ENCODE measurements at places on chromosomes 13 and 19. TPM values are rescaled to one million over a fixed set of nuclear protein-coding genes. Genes with fewer than 3 reads are reported as not detected.

- no peak overlapping the region for H3K4me3 ChIP-seq
- H3K27ac ChIP-seq: no peak overlapping the region
- H3K36me3 ChIP-seq: no peaks in the 10 kb centered on the region
- no peaks in the 10 kb centered on the region for H3K27me3 ChIP-seq
Measured at GRCh38 chr13:57857945-57858344, 226.4 kb downstream of the PCDH17 start.

GRCh38 chr13:94716016-94716415 is 3.7 kb upstream of the SOX21 start:
- no peak overlapping the region for H3K4me3 ChIP-seq
- no peaks in the 10 kb centered on the region for H3K36me3 ChIP-seq
- no peak overlapping the region for H3K27ac ChIP-seq
- peaks cover 53% of the 10 kb centered on the region for H3K27me3 ChIP-seq

GRCh38 chr19:43700395-43701000 is 15.4 kb upstream of the IRGC start:
- peak overlapping the region; percentile 34 for H3K4me3 ChIP-seq
- H3K4me1 ChIP-seq: peaks cover 11% of the 10 kb centered on the region
- DNase-seq: peak; percentile 61
- H3K36me3 ChIP-seq: no peaks in the 10 kb centered on the region
- H3K27ac ChIP-seq: peak overlapping the region; percentile 88

DNA sequence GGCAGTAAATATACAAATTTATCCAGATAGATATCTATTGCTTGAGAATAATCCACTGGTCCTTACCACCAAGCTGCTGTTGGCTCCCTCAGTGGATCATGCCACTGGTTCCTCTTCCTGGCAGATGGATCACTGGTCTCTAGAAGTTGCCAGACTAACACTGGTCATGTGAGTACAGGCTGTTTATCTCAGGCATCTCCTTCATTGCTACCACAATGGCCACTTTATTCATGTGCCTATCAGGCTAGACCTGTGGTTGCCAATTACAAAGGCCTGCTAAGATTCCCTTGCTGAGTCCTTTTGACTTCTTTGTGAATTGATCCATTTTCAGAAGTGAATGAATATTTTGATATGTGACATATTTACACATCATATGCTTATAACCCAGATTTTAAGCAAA is 1659.5 kb upstream of the PCDH20 start:
- H3K36me3 ChIP-seq: no peaks in the 10 kb centered on the region
- DNase-seq: no peak
- no peak overlapping the region for H3K4me3 ChIP-seq
- H3K27ac ChIP-seq: no peak overlapping the region

- H3K4me3 ChIP-seq: no peak overlapping the region
- H3K27me3 ChIP-seq: no peaks in the 10 kb centered on the region
- H3K4me1 ChIP-seq: no peaks in the 10 kb centered on the region
- DNase-seq: no peak
Measured at GRCh38 chr13:63044589-63045313, 1629.1 kb upstream of the PCDH20 start.

GRCh38 chr13:44110091-44110621 is 230.5 kb downstream of the LACC1 start:
- H3K27me3 ChIP-seq: no peaks in the 10 kb centered on the region
- DNase-seq: no peak
- no peak overlapping the region for H3K4me3 ChIP-seq
- H3K36me3 ChIP-seq: no peaks in the 10 kb centered on the region
- H3K4me1 ChIP-seq: no peaks in the 10 kb centered on the region

GRCh38 chr19:3801412-3802096 is 15.4 kb upstream of the MATK start:
- H3K27ac ChIP-seq: no peak overlapping the region
- no peak for DNase-seq
- H3K36me3 ChIP-seq: no peaks in the 10 kb centered on the region
- H3K27me3 ChIP-seq: peaks cover 11% of the 10 kb centered on the region
- peaks cover 6% of the 10 kb centered on the region for H3K4me1 ChIP-seq

- no peak overlapping the region for H3K4me3 ChIP-seq
- H3K36me3 ChIP-seq: no peaks in the 10 kb centered on the region
- H3K27me3 ChIP-seq: no peaks in the 10 kb centered on the region
- H3K27ac ChIP-seq: no peak overlapping the region
- no peak for DNase-seq
- peaks cover 7% of the 10 kb centered on the region for H3K4me1 ChIP-seq
Measured at GRCh38 chr19:48642862-48643261, 3.1 kb downstream of the CA11 start.

DNA sequence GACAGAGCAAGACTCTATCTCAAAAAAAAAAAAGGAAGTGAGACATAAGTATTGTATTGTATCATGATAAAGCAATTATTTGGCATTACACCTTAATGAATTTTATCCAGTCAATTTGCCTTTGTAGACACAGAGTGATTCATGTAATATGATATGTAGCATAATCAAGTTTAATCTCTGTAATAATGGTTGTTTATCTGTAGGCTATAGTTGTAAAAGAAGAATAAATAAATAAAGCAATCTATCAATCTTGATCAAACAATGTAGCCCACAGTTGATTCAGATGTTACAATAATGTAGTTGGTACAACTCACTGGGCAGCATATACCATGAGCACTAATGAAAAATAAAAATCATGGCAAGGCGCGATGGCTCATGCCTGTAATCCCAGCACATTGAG is 28.5 kb upstream of the CEACAM20 start:
- no peaks in the 10 kb centered on the region for H3K4me1 ChIP-seq
- DNase-seq: no peak
- no peaks in the 10 kb centered on the region for H3K27me3 ChIP-seq
- H3K27ac ChIP-seq: no peak overlapping the region
- no peaks in the 10 kb centered on the region for H3K36me3 ChIP-seq

- H3K27me3 ChIP-seq: no peaks in the 10 kb centered on the region
- H3K27ac ChIP-seq: no peak overlapping the region
- H3K4me3 ChIP-seq: no peak overlapping the region
- no peak for DNase-seq
- no peaks in the 10 kb centered on the region for H3K4me1 ChIP-seq
Measured at GRCh38 chr13:100836711-100837110, 162.1 kb upstream of the TMTC4 start.

GRCh38 chr19:4115050-4115817 is 8.7 kb downstream of the MAP2K2 start:
- no peak overlapping the region for H3K4me3 ChIP-seq
- H3K36me3 ChIP-seq: no peaks in the 10 kb centered on the region
- H3K4me1 ChIP-seq: peaks cover 32% of the 10 kb centered on the region
- peak overlapping the region; percentile 45 for H3K27ac ChIP-seq
- no peaks in the 10 kb centered on the region for H3K27me3 ChIP-seq

GRCh38 chr19:51186323-51186722 is 38.6 kb upstream of the CD33 start:
- H3K27me3 ChIP-seq: no peaks in the 10 kb centered on the region
- no peak for DNase-seq
- no peaks in the 10 kb centered on the region for H3K4me1 ChIP-seq
- H3K4me3 ChIP-seq: no peak overlapping the region
- H3K36me3 ChIP-seq: no peaks in the 10 kb centered on the region
- no peak overlapping the region for H3K27ac ChIP-seq

DNA sequence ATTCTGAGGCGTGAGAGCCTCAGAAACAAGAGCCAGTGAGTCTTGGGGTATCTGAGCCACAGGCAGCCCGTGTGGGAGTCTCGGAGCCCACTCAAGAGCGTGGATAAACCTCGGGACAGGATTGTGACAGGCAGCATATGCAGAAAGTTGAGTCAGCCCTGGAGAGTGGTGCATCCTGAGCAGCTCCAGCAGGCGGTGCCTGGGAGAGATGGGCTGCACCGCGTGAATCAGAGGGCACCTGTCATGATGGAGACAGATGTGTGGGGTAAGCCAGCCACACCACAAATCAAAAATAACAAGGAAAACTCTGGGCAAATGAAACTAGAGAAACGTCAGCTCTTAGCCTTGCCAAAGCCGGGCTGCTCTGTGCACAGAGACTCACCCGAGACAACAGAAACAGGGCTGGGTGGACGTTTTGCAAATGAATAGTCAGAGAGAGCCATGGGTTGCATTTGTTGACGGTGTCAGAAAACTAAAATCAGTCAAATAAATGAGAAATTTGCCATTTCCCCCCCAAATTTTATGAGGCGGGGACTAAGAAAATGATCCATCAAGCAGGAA is 30.0 kb upstream of the POP4 start:
- H3K27me3 ChIP-seq: peaks cover 81% of the 10 kb centered on the region
- H3K27ac ChIP-seq: no peak overlapping the region
- H3K4me3 ChIP-seq: no peak overlapping the region
- no peak for DNase-seq
- no peaks in the 10 kb centered on the region for H3K4me1 ChIP-seq

DNA sequence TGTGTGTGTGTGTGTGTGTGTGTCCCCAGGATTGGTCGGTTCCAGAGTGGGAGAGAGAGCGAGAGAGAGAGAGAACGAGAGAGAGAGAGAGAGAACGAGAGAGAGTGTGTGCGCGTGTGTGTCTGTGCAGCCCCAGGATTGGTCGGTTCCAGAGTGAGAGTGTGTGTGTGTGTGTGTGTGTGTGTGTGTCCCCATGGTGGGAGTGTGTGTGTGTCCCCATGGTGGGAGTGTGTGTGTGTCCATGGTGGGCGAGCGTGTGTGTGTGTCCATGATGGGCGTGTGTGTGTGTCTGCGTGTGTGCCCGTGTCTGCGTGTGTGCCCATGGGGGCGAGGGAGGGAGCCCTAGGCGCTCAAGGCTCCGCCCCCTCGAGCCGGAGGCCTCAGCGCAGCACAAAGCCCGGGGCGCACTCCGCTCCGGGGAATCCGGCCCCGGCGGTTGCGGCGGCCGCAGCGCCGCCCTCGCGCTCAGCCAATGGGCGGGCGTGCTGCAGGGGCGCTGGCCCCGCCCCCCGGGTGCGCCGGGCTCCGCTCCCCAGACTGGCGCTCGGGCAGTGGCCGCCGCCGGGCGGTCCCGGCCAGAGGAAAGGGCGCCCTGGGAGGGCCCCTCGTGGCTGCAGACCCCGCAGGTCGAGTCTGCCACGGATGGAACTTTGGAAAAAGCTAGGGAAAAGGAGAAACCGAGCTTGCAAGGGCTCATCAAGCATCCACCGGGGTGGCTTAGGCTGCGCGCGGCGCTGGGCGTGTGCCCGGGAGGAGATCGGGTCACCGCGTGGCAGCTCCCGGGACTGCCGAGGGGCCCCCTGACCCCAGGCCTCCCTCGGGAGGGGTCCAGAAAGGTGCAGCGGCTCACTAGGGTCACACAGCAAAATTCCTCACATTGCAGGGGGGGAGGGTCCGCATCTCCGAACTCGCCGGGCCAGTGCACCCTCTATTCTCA is 96.2 kb downstream of the INSR start:
- H3K27me3 ChIP-seq: peaks cover 3% of the 10 kb centered on the region
- DNase-seq: peak; percentile 92
- peak overlapping the region; percentile 72 for H3K4me3 ChIP-seq
- no peaks in the 10 kb centered on the region for H3K4me1 ChIP-seq

- DNase-seq: no peak
- no peak overlapping the region for H3K27ac ChIP-seq
- peaks cover 70% of the 10 kb centered on the region for H3K27me3 ChIP-seq
- no peak overlapping the region for H3K4me3 ChIP-seq
- no peaks in the 10 kb centered on the region for H3K4me1 ChIP-seq
- H3K36me3 ChIP-seq: no peaks in the 10 kb centered on the region
Measured at GRCh38 chr19:55131421-55131820, 14.0 kb upstream of the PPP1R12C start.

DNA sequence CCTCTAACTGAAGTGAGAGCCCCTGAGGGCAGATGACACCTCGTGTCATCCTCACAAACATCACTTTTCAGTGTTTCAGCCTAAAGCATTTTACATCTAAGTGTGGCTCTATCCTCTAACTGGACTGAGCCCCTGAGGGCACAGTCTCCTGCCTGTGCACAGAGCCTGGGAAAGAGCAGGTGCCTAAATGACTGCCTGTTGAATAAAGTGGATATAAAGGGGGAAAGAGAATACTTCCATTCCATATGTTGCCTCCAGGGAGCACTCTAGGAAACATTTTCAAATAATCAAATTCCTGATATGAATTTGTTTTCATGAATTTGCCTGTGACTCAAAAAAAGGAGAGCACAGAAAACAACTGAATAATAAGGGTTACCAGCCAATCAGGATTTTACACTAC is 32.2 kb downstream of the CNMD start:
- no peaks in the 10 kb centered on the region for H3K4me1 ChIP-seq
- no peak for DNase-seq
- H3K27me3 ChIP-seq: no peaks in the 10 kb centered on the region
- no peak overlapping the region for H3K4me3 ChIP-seq

GRCh38 chr19:13920940-13921747 is 15.1 kb downstream of the CC2D1A start:
- no peaks in the 10 kb centered on the region for H3K27me3 ChIP-seq
- H3K4me1 ChIP-seq: peaks cover 6% of the 10 kb centered on the region
- peaks cover 92% of the 10 kb centered on the region for H3K36me3 ChIP-seq
- no peak for DNase-seq
- H3K4me3 ChIP-seq: no peak overlapping the region

- H3K4me1 ChIP-seq: no peaks in the 10 kb centered on the region
- H3K4me3 ChIP-seq: no peak overlapping the region
- no peak overlapping the region for H3K27ac ChIP-seq
- DNase-seq: no peak
Measured at GRCh38 chr19:50312967-50313811, 16.0 kb downstream of the KCNC3 start.

ZNF846 gene
- total RNA-seq: 13.3 TPM

ZNF568 gene
- 7.1 TPM for total RNA-seq

SLITRK5 gene
- 0.13 TPM for total RNA-seq

PTGER1 gene
- total RNA-seq: 0.76 TPM

Measured in left lung (tissue), 14 donors.